ENCODE measurements at places on chromosomes 6 and 20.

- DNase-seq, result no peak
Measured at GRCh38 chr20:21322921-21323331, 19.8 kb downstream of the XRN2 start.

DNA sequence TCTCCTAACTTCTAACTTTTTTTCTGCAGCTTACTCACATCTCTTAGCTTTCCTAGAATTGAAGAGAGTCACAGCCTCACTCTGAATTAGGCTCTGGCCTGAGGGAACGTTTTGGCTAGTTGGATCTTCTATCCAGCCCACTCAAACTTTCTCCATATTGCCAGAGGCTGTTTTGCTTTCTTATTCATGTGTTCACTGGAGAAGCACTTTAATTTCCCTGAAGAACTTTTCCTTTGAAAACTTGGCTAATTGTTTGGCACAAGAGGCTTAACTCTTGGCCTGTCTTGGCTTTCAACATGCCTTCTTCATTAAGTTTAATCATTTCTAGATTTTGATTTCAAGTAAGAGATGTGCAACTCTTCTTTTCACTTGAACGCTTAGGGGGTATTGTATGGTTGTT, 138.2 kb upstream of the PLCB4 start:
- no peak for DNase-seq

DNA sequence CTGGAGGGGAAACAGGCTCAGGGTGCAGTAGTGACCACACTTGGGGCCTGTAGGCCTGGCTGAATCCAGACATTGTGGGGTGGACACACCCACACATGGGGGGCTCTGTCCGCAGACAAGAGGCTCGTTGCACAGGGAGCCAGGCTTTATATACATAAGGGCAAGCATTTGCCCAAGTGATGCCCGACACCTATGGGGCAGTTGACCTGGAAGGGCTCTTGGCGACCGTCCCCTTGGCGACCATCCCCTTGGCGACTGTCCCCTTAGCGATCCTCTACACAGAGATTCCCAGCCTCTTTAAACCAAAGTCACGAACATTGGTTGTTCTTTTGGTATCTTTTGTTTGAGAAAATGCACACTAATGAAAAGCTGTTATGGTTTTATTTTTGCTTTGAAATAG, 2.7 kb downstream of the TOX2 start:
- no peak for DNase-seq

DNA sequence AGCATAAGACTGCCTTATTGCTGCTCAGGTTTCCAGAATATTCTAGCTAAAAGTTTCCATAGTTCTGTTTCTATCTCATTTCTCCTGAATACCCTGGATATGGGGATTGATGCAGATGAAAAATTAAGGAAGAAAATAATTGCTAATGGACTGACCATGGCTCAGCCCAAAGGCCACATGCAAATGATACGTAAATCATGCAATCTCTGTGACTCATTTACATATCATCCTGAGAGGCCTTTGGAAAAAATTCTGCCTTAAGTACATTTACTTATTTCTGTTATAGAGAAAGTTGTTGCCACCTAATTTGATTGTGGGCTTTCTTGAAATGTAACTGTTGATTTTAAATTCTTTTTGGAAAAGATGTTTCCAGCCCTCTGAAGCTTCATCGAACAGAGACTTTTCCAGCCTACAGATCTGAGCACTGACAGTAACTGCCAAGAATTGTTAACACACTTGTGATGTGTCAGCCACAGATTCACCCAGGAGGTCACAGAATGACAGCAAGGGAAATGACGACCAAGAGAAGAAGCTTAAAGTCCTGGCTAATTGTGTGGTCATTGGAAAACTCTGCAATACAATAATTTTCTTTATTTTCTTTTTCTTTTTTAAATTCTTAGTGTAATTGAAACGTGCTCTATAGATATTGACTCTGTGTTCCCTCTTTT, 174.8 kb downstream of the DOK5 start:
- peak; percentile 56 for DNase-seq

DNA sequence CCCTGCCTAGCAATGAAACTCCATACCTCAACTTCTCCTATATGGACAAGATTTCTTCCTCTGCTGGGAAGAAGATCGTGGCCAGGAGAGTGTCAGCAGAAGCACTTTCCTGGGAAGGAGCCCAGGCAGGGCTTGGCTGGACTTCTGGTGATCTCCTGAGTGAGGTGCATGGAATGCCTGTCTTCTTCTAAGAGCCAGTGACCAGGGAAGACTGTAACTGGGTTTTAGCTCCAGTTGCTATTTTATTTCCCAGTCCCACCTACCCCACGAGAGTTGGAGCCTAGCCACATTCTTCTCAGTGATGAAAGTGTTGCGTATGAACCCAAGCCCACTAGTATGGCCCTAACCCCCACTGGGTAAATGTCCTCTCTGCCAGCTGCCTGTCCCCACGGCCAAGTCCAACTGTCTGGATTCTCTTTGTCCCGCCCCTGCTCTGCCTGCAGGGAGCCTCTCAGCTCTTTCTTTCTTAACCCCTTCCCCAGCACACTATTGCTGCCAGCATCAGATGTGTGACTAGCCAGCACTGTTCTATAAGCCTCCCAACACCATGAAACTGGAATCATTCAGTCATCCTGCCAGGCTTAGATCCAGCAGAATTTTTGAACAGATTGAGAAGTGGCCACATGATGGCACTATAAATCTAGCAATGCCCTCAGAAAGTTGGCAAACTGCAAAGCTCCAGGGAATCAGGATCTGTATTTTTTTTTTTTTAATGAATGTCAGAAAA, 69.8 kb upstream of the FAM184A start:
- peak; percentile 85 for DNase-seq

DNA sequence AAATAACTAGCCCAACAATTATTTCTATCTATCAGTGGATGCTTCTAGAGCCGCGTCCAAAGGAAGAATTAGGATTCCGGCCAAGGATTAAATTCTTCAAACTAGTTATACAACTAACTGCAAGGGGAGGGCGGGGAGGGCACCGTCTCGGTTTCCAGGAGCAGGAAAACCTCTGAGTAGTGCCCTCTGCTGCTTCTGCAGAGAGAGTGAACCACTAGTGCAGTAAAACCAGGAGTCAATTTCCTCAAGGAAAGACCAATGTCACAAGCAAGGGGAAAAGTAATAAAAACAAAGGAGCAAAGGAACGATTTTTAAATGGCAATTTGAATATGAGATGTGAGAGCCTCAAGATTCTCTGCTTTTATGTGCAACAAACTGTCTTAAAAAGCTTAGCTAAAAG, 16.5 kb upstream of the UBE2J1 start:
- DNase-seq, result peak; percentile 28

GRCh38 chr20:63162206-63162795, 53.6 kb downstream of the YTHDF1 start:
- no peak for DNase-seq

- no peak for DNase-seq
Measured at GRCh38 chr6:150366118-150366778, 2.6 kb upstream of the IYD start.

- DNase-seq, result no peak
Measured at GRCh38 chr6:166745801-166746668, 119.0 kb upstream of the RPS6KA2 start.

GRCh38 chr6:150897400-150897943, 32.0 kb downstream of the MTHFD1L start:
- DNase-seq, result no peak

DNA sequence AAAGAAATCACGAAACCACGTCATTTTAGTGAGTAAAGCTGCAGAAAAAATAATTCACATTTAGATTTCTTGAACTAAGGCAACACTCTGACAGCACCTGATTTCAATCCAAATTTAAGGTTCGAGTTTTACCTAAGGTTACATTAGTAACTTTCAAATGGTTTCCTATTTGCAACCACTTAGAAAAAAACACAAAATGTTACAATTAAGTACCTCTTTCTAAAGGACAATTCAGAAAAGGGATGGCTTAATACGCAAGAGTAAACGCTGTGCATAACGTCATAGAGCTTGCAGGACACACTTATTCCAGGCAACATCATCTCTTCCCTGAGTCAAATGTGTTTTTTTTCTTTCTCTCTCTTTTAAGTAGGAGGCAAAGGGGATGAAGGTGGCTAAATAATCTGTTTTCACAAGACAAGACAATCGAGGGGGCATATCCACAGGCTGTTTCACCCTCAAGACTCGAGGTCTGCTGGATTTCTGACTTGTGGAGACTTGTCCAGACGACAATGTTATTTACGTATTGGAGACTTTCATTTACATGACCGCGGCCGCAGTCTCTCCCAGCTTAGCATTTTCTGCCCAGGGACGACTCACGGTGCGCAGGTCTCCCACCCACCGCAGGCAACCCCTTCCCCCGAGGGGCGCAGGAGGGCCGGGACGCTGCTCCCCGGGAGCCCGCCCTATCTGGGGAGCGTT, 86.0 kb downstream of the SESN1 start:
- DNase-seq, result peak; percentile 8

- DNase-seq, result no peak
Measured at GRCh38 chr6:116003668-116004067, 57.0 kb downstream of the FRK start.

- no peak for DNase-seq
Measured at GRCh38 chr20:50547964-50548363, 37.8 kb downstream of the PTPN1 start.

GRCh38 chr6:51116723-51117122, 298.1 kb downstream of the TFAP2B start:
- DNase-seq, result no peak

DNA sequence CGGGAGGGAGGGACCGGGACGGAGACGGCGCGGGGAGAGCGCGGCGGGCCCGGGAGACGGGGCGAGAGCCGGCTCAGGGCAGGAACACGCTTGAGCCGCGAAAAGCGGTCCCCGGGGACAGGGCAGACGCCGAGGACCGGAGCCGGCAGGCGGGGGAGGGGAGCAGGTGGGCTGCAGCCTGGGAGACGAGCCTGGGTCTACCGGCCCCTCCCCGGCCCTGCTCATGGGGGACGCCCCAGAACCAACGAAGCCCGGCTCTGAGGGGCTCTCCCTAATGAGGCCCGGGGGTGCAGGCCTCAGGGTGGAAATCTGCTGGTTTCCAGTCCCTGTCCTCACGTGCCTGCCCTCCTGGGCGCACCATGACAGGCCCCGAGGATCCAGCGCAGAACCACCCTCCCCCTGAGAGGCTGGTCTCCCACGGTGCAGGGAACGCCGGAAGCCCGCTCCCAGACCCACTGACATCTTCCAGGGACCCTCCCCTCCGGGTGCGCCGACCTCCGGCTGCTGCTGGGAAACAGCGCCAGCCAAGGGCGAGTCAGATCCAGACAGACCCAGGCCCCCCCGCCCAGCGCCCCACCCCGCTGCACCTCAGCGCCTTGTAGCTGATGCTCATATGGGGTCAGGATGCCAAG, 571 bp upstream of the EEF1A2 start:
- DNase-seq, result no peak

DNA sequence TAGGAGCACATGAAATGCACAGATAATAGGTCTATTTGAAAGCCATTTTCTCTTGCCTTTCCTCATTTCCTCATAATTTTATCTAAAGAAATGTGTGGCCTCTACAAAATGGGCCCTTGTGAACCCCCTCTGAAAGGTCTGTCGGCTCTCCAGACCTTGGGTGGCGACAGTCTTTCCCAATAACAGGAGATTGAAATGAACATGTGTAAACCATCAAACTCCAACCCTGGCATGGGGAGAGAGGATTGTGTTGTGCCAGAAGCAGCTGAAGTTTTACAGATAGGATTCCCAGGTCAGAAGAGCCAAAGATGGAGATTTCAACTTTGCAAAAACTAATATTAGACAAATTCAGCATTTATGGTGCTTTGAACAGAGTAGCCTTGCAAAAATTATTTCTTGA, 277.1 kb upstream of the ECI2 start:
- DNase-seq, result no peak

DNA sequence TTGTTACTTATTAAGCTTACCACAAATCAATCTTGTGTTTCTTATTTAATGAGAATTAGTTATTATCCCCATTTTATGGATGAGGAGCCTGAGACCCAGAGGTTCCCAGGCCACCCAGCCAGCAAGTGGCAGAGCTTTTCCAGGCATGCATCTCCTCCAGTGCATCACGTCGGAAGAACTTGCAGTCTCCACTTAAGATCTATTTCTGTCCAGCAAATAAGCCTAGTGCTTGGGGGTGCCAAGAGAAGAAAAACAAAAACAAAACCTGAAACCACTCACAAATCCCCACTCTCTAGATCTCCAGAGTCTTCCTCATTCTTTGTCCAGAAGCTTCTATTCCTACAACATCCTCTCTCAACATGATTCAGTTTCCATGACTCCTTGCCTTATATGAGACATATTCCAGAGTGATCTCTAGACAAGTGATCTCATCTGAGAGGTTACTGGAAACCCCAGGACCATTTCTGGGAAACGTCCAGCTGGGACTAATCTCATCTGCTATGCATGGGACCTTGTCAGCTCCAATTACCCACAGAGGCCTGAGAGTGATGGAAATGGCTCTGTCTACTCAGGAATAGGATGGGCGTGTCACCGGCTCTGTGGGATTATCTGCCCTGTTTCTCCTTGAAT, 4.1 kb downstream of the GUCA1B start:
- DNase-seq, result peak; percentile 82

DNA sequence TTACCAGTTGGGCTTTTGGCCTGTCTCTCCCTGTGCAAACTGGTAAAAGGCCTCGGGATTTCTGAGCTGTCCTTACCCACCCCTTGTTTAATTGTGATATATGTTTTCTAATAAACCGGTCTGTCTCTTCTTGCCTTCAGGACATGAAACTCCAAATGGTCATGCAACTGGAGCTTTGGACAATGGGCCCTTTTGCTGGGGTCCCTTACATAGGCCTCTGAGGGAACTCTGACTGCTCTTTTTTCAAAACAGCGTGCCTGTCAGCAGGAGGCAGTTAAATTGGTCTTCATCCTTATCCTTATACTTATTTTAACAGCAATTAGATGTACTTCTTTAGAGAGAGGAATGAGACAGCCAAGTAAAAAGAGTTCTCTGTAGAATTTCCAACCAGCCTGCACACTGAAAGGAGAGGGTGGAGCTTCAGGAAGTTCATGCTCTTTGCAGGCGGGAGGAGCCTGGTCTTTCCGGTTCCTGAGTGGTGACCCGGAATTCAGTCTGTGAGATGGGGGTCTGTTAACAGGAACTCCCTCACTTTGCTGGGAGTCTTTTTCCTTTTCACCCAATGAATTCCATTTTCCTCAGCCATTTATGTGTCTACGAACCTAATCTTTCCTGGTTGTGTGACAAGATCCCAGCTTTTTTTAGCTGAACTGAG, 299.6 kb upstream of the GJE1 start:
- no peak for DNase-seq

DNA sequence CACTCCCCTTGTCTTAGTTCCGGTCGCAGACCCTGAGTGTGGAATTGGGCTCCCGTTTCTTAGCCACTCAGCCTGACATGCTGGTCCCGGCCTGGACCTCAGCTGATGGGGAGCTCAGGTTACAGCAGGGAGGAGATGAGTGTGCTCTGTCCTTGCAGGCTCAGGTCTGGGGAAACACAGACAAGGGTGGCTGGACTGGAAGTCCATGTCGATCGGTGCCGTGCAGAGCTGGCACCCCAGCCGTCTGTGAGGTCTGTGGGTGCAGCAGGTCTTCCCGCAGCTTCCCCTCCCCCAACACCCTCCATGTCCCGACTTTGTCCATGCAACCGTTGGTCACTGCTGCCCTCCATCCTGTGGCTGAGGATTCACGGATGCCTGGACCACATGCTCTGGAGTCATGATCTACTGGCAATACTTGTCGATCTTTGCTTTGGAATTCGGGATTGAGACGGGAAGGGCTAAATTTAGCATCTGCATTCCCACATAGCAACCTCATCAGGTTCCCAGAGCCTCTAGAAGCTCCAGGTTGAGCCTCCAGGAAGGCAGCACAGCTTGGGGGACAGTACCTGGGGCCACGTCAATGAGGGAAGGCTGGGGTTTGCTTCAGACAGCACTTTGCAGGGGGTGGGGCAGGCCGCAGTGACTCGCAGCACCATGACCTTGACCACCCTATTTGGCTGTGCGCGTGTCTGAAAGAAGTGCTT, 118.8 kb downstream of the PSMB1 start:
- no peak for DNase-seq

GRCh38 chr20:4689220-4689619, 32.5 kb upstream of the PRND start:
- DNase-seq, result no peak

Data from fibroblast of skin of abdomen (primary cell).